ENCODE measurements at places on chromosomes 6 and 20. TPM values are rescaled to one million over a fixed set of nuclear protein-coding genes. Genes with fewer than 3 reads are reported as not detected.

DNA sequence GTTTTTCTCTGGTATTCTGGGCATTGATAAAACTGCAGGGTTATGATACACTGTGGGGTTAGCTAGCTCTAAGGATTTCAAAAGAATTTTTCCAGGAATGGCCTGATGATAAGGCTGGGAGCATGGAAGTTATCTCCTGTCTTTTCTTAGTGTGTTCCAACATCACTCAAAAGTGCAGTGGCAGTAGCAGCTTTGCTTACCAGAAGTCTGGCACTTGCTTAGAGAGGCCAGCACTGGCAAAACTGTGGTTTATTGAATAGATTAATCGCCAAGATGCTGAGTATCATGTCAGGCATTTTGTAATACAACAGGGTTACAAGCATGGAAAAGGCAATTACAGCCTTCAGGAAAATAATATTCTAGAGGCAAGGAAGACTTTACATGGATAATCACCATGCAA lies 719.5 kb upstream of the GJE1 start:
- no peak overlapping the region for H3K27ac ChIP-seq
- no peaks in the 10 kb centered on the region for H3K27me3 ChIP-seq
- no peaks in the 10 kb centered on the region for H3K36me3 ChIP-seq
- no peak for DNase-seq
- no peaks in the 10 kb centered on the region for H3K4me1 ChIP-seq

GRCh38 chr20:31602779-31603441 lies 2.2 kb upstream of the ID1 start:
- H3K27ac ChIP-seq: peak overlapping the region; percentile 22
- H3K36me3 ChIP-seq: peaks cover 7% of the 10 kb centered on the region
- DNase-seq: no peak
- no peak overlapping the region for H3K4me3 ChIP-seq
- peaks cover 25% of the 10 kb centered on the region for H3K4me1 ChIP-seq

DNA sequence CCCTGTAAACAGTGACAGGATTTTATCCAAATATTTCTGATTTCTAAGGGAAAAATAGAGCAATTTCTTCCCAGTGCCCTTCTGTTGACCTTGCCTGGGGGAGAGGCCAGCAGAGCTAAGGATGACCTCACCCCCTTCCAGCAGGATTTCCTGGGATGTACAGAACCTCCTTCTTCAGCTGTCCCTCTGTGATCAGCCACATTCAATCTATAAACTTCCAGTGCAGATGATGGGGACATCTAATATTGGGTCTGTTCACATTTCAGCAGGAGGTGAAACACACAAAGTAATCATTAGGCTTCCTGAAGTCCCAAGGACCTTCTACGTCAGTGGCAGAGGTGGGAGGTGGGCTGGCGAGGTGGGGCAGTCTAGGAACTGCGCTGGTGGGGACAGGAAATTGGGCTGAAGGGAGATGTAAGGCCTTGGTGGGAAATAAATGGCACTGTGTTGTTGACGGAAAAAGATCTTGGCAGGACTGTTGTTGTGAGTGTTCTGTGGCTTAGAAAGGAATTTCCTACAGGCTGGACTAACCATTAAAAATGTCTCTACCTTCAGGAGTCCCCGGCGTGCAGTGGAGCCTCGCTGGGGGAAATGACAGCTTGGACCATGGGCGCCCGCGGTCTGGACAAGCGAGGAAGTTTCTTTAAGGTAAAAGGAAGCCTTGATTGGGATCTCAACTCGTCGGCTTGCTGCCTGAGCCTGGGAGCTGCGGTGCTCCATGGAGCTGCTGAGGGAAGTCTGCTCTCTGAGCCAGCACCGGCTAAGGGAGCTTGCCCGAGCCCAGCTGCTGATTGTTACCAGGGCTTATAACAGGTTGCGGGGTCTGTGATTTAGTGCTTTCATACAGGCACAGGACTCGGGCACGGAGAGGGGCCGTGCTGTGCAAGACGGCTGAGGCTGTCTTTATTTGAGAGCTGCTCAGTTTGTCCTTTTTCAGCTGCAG lies 127.9 kb upstream of the NAA20 start:
- H3K4me1 ChIP-seq: peaks cover 63% of the 10 kb centered on the region
- peak; percentile 72 for DNase-seq
- H3K27me3 ChIP-seq: no peaks in the 10 kb centered on the region
- peak overlapping the region; percentile 93 for H3K27ac ChIP-seq
- peaks cover 13% of the 10 kb centered on the region for H3K36me3 ChIP-seq
- H3K4me3 ChIP-seq: peak overlapping the region; percentile 20

GRCh38 chr6:137783710-137784109 lies 83.3 kb upstream of the TNFAIP3 start:
- H3K27me3 ChIP-seq: no peaks in the 10 kb centered on the region
- no peak for DNase-seq
- no peaks in the 10 kb centered on the region for H3K36me3 ChIP-seq
- H3K4me3 ChIP-seq: no peak overlapping the region

ZBTB46 gene
- polyA plus RNA-seq: 4.1 TPM

MYLK4 gene
- polyA plus RNA-seq: 0.48 TPM

GRCh38 chr6:125157280-125157679 lies 3.7 kb downstream of the TPD52L1 start:
- H3K27me3 ChIP-seq: peaks cover 2% of the 10 kb centered on the region
- peaks cover 4% of the 10 kb centered on the region for H3K4me1 ChIP-seq
- DNase-seq: no peak
- no peak overlapping the region for H3K27ac ChIP-seq
- H3K4me3 ChIP-seq: no peak overlapping the region
- no peaks in the 10 kb centered on the region for H3K36me3 ChIP-seq

GRCh38 chr6:149861603-149862423 lies 2.3 kb downstream of the LRP11 start:
- no peaks in the 10 kb centered on the region for H3K36me3 ChIP-seq
- H3K27ac ChIP-seq: no peak overlapping the region
- no peaks in the 10 kb centered on the region for H3K4me1 ChIP-seq
- no peak for DNase-seq
- no peak overlapping the region for H3K4me3 ChIP-seq

DNA sequence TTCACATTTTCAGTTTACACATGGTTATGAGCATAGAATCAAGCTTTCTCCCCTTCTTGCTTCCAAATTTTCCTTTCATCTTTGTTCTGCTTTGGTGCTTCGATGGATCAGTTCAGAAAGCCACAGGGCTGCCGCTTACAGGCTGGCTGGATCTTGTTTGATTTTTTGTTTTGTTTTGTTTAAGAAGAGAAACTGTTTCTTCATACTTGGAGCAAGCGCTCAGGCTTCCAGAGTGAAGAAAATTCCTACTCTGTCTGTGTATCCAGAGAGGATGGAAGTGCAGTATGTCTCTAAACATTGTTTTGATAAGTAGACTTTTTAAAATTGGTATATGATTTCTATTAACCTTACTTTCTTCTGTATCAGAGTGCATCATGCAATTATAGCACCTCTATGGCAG lies 66.9 kb downstream of the ARID1B start:
- no peaks in the 10 kb centered on the region for H3K36me3 ChIP-seq
- no peak overlapping the region for H3K27ac ChIP-seq
- no peaks in the 10 kb centered on the region for H3K27me3 ChIP-seq
- H3K4me3 ChIP-seq: no peak overlapping the region
- H3K4me1 ChIP-seq: peaks cover 10% of the 10 kb centered on the region

PAK5 gene
- polyA plus RNA-seq: 1.6 TPM

MAP3K5 gene
- polyA plus RNA-seq: 7.4 TPM

KIFC1 gene
- polyA plus RNA-seq: 18.4 TPM

DNA sequence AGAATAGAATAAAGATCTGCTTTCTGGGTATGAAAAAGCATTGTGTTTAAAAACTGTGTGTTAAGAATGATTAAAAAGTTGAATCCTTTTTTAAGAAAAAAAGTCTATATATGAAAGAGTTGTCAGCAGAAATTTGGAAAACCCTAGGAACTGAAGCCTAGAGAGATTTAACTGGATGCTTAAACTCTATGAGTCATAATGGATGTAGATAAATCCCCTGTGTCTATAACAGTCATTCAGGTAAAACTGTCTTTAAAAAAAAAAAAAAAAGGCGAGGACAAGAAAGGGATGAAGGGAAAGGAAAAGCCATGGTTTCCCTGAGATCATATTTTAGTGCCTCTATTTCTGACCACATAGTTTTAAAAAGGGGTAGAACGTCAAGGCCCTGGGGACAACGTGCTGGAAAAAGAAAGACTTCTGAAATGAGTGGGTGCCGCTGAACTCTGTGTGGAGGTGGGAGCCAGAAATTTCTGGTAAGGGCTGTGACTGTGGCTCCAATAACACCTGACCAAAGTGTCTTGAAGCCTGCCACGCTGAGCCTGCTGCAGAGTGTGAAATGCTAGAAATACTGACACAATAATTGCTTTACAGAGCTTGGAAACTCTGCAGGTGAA lies 302.6 kb upstream of the ARID1B start:
- no peak overlapping the region for H3K4me3 ChIP-seq
- H3K4me1 ChIP-seq: no peaks in the 10 kb centered on the region
- no peak for DNase-seq
- H3K27me3 ChIP-seq: no peaks in the 10 kb centered on the region

GRCh38 chr6:149033454-149033853 lies 284.1 kb upstream of the TAB2 start:
- H3K27ac ChIP-seq: no peak overlapping the region
- no peaks in the 10 kb centered on the region for H3K27me3 ChIP-seq
- no peaks in the 10 kb centered on the region for H3K4me1 ChIP-seq
- DNase-seq: no peak

GRCh38 chr20:61749406-61750075 lies 316.1 kb downstream of the TAF4 start:
- H3K4me1 ChIP-seq: no peaks in the 10 kb centered on the region
- no peak overlapping the region for H3K4me3 ChIP-seq
- H3K27me3 ChIP-seq: no peaks in the 10 kb centered on the region
- H3K27ac ChIP-seq: no peak overlapping the region
- H3K36me3 ChIP-seq: no peaks in the 10 kb centered on the region

B3GALT4 gene
- 5.7 TPM for polyA plus RNA-seq

DNA sequence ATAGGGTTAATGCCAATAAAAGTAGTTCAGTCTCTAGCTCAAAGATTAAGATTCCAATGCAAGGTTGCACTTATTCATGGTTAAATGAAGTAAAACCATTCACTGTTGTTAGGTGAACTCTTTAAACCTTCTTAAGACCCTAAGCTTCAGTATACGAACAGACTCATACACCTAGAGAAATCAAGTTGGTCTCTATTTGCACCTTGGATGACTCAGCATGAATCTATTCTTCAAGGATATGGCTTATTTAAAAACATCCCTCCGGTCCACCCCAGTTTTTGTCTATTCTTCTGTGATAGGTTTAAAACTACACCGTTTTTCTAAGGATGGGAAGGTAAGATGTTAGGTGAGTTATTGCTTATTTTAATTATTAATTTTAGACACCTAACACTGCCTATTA lies 932 bp upstream of the TAAR9 start:
- H3K4me1 ChIP-seq: no peaks in the 10 kb centered on the region
- no peak for DNase-seq
- no peaks in the 10 kb centered on the region for H3K36me3 ChIP-seq
- peaks cover 9% of the 10 kb centered on the region for H3K27me3 ChIP-seq

DNA sequence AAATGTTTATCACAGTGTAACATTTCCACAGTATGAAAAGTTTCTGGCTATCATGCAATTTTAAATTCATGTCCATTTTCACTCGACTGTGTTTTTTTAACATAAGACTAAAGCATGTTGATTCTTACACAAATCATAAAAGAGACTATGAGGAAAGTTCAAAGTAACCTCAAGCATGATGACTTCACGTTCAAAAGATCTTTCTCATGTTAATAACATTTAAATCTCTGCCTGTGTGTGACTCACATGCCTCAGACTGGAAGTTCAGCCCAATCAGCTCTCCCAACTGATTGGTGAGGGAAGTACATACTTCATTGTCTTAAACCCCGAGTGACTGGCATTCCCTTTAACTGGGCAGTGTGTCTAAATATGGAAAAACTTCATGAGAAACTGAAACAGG lies 37.4 kb downstream of the ATXN1 start:
- H3K27me3 ChIP-seq: no peaks in the 10 kb centered on the region
- DNase-seq: peak; percentile 82
- H3K4me1 ChIP-seq: peaks cover 43% of the 10 kb centered on the region
- H3K27ac ChIP-seq: peak overlapping the region; percentile 64
- no peaks in the 10 kb centered on the region for H3K36me3 ChIP-seq
- H3K4me3 ChIP-seq: no peak overlapping the region

- no peak overlapping the region for H3K4me3 ChIP-seq
- no peaks in the 10 kb centered on the region for H3K4me1 ChIP-seq
Measured at GRCh38 chr6:1181939-1182605, 129.8 kb upstream of the FOXQ1 start.

DNA sequence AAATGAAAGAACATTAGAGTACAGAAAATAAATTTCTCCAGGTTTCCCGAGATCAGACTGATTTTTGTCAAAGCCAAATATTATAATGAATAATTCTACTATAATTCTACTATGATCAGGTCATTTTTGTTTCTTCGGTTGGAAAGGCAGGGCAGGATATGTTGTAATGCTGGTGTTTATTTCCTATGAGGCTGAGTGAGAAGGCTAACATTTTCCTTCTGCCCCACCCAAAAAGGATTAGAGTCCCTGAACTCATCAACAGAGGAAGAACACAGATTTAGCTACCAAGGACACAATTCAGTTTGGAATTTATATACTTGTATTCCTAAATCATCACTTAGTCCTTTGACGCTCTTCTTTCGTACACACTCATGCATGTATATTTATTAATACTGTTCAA lies 318.9 kb downstream of the SYNE1 start:
- DNase-seq: no peak
- no peaks in the 10 kb centered on the region for H3K27me3 ChIP-seq
- H3K4me1 ChIP-seq: peaks cover 8% of the 10 kb centered on the region
- H3K4me3 ChIP-seq: no peak overlapping the region
- peaks cover 15% of the 10 kb centered on the region for H3K36me3 ChIP-seq

TRIM40 gene
- polyA plus RNA-seq: 6.6 TPM

DNA sequence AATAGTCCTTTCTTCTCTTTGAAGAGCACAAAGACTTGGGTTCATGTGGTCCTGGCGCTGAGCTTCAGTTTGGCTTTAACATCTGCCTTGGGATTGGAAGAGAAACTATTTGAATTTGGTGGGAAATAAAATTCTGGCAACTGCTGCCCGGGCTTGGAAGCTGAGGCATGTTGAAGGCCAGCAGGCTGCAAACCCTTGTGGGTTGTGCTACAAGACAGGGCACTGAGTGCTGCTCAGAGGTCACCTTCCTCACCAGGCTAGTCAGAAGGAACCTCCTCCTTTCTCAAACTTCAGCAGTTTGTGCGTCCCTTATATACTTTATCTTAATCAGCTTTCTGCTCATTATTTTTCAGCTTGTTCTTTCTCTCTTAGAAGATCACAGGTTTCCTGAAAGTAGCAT lies 238.4 kb upstream of the TBX18 start:
- H3K27me3 ChIP-seq: no peaks in the 10 kb centered on the region
- no peak overlapping the region for H3K4me3 ChIP-seq
- no peaks in the 10 kb centered on the region for H3K36me3 ChIP-seq
- H3K4me1 ChIP-seq: no peaks in the 10 kb centered on the region

DNA sequence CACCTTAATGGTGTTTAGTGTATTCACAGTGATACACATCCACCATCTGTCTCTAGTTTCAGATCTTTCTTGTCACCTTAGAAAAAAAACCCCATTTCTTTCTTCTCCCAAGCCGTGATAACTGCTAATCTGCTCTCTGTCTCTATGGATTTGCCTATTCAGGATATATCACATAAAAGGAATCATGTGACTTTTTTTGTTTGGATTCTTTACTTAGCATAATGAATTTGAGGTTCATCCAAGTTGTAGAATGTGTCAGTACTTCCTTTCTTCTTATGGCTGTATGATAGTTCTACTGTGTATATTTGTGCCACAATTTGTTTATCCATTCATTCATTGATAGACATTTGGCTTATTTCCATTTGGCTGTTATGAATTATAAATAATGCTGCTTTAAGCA lies 57.1 kb downstream of the ITCH start:
- H3K36me3 ChIP-seq: peaks cover 49% of the 10 kb centered on the region
- H3K4me1 ChIP-seq: peaks cover 2% of the 10 kb centered on the region
- H3K4me3 ChIP-seq: no peak overlapping the region
